ENCODE measurements at places on chromosomes 7 and 10.

GRCh38 chr10:4947635-4948596 is 15.3 kb upstream of the AKR1C1 start:
- no peak for DNase-seq

GRCh38 chr7:117338020-117338419 is 15.2 kb upstream of the WNT2 start:
- DNase-seq: no peak

GRCh38 chr7:30585675-30586074 is 9.0 kb upstream of the GARS1 start:
- DNase-seq: no peak

DNA sequence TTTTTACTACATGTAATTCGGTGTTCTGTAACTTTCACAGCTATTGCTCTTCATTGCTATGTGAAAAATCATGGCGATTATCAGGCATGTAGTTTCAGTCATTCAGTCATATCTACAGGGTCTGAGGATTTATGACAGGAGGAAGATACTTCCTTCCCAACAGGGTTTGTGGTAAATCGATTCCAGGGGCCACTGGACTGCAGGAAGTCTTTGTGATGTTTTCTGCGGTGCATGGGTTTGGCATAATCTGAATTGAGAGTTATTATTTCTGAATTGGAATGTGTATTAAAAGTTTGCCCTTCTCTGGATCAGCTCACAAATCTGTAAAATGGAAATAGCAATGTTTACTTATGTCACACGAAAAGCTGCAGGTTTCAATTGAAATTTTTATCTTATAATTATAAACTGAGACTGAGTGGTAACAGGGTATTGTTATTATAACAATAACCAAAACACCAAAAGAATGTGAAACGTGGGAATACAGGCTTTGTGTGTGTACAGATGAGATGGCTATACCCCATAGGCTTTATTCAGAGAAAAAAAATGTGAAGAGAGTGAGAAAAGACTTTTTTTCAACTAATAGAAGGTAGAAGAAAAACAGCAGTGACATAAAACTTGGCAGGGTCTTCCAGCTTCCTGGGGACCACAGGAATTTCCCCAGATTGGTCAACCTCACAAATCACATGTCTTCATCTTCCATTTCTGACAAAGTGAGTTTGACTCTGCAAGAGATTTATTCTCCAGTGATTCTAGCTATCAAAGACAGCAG is 307.7 kb upstream of the NFE2L3 start:
- no peak for DNase-seq

DNA sequence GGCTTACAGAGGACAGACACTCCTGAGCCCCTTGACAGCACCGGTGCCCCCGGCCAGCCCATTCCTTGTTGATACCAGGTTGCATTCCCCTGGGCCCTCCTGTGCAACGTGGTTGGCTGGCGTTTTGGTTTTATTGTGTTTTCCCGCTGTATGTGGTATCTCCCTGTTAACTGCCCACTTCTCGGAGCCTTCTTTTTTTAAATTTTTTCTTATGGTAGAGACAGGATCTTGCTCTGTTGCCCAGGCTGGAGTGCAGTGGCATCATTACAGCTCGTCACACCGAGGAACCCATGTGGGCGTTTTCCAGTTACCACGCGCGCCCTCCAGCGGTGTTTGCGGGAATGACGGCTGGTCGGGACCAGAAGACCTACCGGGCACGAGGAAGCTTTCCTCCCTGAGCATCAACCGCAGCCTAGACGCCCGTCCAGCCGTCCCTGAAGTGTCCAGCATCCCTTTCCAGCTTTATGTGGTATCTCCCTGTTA is 16.9 kb upstream of the ZFAND2A start:
- DNase-seq: no peak

- DNase-seq: no peak
Measured at GRCh38 chr10:4708123-4708759, 117.8 kb upstream of the AKR1E2 start.

DNA sequence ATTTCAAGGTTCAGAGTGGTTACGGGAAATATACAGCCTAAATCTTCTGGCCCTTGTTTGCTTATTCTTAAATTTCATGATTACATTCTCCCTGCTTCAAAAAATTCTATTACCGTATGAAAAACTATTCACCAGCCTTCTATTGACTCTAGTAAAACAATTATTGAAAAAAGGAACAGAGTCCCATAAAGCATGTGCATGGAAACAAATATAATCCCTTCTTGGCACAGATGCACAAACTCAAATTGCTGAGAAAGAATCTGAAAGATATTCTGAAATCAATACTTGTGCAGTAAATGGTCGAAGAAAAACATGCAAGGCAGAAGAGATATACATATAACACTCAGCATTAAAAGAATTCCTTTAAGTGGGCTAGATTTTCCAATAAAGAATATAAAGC is 83.6 kb downstream of the LRRN3 start:
- no peak for DNase-seq

DNA sequence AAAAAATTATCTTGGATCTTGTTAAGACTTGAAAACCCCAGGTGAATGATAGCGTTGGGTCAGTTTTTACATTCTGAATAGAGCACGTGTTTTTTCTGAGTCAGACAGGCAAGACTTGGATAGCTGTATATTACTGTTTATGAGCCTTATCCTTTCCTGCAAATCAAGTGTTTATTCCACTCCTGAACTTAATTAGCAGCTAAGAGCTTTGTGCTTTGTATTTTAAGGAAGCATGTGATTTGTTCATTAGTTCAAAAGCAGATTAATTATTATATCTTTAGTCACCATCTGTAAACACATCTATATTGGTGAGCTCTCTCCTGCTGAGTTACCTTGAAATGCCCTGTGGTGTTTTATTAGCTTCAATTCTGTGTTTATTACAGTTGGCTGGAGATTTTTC is 98.6 kb upstream of the PRPS1L1 start:
- no peak for DNase-seq

GRCh38 chr7:92589056-92589455 is 1.1 kb downstream of the FAM133B start:
- no peak for DNase-seq

DNA sequence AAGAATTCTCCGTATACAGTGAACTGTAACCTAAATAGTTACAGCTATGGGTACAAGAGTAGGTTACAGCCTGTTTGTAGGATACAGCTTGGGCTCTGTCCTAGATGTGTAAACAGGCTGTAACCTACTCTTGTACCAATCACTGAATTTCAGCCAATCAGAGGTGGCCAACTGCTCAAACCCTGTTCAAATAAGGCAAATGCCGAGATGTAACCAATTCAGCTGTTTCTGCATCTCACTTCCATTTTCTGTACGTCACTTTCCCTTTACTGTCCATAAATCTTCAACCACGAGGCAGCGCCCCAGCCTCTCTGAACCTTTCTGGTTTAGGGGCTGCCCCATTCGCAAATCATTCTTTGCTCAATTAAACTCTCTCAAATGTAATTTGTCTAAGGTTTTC is 8.3 kb upstream of the MMP21 start:
- DNase-seq: no peak

DNA sequence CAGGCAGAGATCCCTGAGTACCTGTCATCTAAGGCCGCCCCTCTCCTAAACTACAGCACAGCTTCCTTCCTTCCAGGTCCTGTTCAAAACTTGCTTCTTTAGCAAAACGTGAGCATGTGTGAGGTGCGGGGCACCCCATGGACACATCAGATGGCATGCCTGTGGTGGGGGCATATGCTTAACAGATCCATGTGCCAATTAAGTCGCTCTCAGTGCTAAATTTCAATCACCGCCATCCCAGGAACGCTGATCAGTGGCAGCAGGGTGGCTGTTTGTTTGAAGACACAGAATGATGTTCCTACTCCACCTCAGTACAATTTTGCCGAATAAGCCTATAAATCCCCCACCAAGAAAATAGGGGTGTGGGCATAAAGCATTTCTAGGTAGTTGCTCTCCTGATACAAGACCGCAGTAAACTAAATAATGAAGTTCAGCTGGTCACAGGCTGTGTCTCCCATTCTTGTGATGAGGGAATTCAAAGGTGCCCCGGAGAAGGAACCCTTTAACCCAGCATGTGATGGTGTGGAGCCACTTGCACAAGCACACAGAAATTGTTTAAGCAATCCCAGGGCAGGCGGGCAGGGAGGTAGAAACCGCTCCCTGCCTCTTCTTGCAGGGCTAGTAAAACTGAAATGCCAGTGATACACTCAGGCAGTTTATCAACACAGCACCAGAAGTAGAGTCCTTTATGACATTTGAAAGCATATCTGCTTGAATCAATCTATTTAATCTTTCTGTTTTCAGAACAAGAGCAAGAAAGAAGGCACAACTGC is 205.7 kb downstream of the SORCS1 start:
- no peak for DNase-seq

Measured in C1 segment of cervical spinal cord (tissue), 14 donors.